ENCODE measurements at places on chromosomes 11 and 22.

- DNase-seq, result no peak
Observed at GRCh38 chr11:4671741-4672140, 25.9 kb downstream of the OR51E2 start.

GRCh38 chr11:76238551-76238950 is 32.2 kb upstream of the WNT11 start:
- no peak for DNase-seq

DNA sequence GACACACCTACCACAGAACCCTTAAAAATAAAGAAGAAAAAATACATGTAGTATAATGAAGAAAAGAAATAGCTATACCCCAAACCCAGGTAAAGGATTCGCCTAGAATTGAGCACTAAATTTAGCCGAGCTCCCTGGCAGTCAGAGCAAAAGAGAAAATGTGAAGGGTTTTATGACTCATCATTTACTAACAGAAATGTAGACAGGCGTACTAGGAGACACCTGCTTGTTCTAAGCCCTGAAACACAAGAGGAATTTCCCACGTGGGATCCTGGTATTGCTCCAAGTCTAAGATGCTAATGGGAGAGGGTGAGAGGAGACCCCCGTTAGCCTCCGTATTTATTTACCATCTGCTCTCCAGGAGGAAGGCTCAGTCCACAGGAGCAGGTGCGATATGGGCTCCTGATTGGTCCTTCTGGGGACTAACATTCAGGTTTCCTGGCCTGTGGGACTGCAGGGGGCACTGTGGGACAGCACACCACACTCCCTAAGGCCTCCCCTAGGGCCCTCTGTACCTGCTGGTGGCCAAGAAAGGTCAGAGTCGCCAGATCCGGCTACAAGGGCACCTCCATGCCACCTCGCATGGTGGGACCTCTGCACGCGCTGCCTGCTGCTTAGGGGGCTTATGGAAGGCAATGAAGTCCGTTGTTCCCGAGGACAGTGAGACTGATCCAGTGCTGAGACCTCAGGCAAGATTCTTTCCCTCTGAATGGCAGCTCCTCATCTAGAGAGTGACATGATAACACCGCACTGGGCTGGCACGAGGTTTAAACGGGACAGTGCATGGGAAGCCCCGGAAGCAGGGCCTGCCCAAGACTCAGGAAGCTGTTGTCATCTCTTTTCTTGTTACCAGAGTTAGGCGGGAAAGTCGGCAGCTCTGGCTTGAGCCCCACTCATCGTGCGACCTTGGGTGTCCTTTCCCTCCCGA is 25.8 kb downstream of the KCNC1 start:
- DNase-seq, result no peak

DNA sequence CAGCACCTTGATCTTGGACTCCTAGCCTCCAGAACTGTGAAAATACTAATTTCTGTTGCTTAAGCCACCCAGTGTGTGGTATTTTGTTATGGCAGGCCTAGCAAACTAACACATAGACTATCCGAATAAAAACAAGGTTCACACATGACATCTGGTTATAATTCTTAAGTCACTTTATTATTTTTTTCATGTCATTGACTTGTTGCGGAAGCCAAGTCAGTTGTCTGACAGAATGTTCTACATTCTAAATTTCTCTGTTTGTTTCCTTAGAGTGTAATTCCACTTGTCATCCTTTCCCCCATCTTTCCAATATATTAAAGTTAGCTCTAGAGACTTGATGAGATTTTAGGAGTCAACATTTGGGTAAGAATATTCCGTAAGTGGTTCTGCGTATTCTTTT is 40.6 kb downstream of the RAB30 start:
- DNase-seq, result no peak

DNA sequence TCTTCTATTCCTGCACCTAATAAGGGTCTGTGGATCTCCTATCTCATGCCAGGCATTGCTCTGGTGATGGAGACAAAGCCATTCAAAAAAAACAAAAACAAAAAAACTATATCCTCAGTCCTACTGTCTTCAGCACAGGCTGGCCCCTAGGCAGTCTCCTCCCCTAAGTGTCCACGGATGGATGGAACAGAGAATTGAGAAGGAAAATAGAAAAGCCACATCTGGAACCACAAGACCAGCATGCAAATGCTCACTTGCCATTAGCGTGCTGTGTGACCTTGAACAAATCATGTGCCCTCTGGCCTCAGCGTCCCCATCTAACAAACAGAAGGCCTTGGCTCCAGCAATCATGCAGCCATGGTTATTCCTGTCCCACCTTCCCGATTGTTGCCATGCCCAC is 32.7 kb upstream of the CD82 start:
- DNase-seq, result no peak

DNA sequence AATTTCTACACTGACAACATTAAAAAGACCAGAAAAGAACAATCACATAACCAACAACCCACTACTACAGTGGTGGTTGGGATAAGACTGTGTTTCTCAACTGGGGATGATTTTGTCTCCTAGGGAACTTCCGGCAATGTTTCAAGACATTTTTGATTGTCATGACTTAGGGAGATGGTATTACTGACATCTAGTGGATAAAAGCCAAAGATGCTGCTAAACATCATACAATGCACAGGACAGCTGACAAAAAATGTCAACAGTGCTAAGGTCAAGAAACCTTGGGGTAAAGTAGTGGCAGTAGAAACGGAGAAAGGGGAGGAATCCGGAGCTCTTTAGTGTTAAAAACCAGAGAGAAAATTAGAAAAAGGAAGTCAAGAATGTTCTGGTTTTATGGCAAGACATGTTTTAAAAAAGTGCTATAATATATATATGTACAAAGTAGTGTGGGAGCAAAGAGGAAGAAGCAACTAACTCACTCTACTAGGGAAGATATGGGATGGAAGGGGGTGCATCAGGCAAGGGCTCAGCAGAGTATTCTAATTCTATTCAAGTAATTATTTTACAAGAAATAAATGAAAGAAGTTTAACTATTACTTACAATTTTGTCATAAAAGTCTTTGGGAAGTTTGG is 37.2 kb downstream of the CKAP5 start:
- no peak for DNase-seq
